A549 treated with GW870086 at 1 μM for 4 hours (cell line): ENCODE measurements at places on chromosomes 7 and 10. TPM values are rescaled to one million over a fixed set of nuclear protein-coding genes. Genes with fewer than 3 reads are reported as not detected.

Gene CAV1
- total RNA-seq: 490 to 569 TPM (median 549 TPM) in 5 replicates

Gene EN2
- total RNA-seq: 0.41 to 0.99 TPM (median 0.94 TPM) in 5 replicates

Gene RASA4
- 1.5 to 2.5 TPM (median 1.7 TPM) in 5 replicates for total RNA-seq

Gene ELN
- total RNA-seq: 0.06 to 0.16 TPM (median 0.08 TPM) in 5 replicates

Gene INHBA
- total RNA-seq: 0.11 to 0.73 TPM (median 0.52 TPM) in 5 replicates

Gene PCLO
- 0.88 to 1.4 TPM (median 1.1 TPM) in 5 replicates for total RNA-seq

Gene CPED1
- not detected in 5 replicates for total RNA-seq

Gene SFTPA1
- not detected in 5 replicates for total RNA-seq

Gene GJD4
- total RNA-seq: 0.08 TPM in 2 of 5 replicates, not detected in the others

Gene ANKRD2
- total RNA-seq: 4.2 to 6.9 TPM (median 4.9 TPM) in 5 replicates

Gene SPDYE18
- total RNA-seq: 0.13 TPM in 1 of 5 replicates, not detected in the others

Gene ASAH2
- total RNA-seq: 0.38 to 5.0 TPM (median 2.9 TPM) in 5 replicates

Gene PNLIPRP1
- total RNA-seq: not detected in 5 replicates
